NCI-H1436 treated with DMSO at 0.1 percent for 48 hours (cell line): ENCODE measurements at places on chromosomes 12 and 14.

- no peak for DNase-seq
These were observed 148.4 kb upstream of the SYT10 start for GRCh38 chr12:33587784-33588712.

DNA sequence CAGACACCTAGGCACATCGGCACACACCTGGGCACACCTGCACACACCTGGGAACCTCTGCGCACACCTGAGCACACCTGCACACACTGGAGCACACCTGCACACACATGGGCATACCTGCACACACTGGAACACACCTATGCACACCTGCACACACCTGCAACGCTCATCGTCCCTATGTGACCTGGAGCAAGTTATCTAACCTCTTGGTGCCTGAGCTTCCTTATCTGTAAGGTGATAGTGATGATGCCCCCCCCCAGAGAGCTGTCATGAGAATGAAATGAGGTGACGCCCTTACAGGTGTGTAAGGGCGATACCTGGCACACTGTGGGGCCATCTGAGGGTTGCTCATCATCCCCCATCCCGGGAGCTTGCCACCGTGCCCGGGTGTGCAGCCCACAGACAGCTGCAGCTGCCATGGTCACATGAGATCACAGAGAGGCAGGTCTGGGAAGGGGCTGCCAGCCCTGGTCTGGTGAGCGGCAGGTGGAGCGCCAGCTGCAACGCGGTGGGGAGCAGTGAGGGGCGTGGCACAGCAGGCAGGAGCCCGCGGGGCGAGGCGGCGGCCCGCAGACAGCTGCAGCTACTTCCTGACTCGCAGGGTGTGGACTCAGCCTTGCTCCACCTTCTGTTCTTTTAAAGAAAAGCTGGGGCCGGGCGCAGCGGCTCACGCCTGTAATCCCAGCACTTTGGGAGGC, 59.9 kb upstream of the FBRSL1 start:
- DNase-seq = peak; percentile 77

- no peak for DNase-seq
These were observed 13.5 kb downstream of the PTGER2 start for GRCh38 chr14:52327374-52328226.

- no peak for DNase-seq
These were observed 84.3 kb downstream of the CRACR2A start for GRCh38 chr12:3668479-3669165.

- DNase-seq = no peak
These were observed 40.1 kb downstream of the STXBP6 start for GRCh38 chr14:25009891-25010290.

DNA sequence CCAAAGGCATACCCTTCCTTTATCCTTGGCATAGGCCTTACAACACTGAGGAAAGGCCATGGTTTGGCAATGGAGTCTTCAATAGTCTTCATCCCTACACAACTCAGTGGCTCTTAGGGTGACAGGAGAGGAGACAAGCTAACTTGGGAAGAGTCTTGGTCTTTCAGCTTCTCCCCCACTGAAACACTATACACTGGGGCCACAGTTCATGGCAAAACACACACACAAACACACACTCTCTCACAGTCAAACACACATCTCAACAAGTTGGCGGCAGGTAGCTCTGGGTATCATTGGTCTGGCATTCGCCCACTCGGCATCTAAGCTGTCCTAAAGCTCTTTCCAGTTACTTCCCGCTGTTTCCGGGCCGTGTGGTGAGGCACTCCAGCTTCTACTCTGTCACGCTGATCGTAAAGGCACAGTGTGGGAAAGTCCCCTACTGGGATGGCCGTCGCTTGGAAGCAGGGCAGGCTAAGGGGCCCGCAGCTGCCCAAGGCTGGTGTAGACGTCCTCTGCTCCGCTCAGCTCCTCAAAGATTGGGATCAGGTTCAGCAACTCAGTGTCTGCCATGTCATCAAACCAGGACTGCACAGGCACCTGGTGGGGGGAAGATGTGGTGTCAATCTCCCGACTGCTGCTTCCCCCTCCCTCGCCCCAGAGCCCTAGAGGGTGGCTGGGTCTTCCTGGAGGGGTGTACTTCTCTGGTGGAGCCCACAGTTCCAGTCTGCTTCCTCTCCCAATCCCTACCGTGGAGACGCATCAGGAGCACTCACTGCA, 4.8 kb upstream of the AVIL start:
- DNase-seq = no peak

DNA sequence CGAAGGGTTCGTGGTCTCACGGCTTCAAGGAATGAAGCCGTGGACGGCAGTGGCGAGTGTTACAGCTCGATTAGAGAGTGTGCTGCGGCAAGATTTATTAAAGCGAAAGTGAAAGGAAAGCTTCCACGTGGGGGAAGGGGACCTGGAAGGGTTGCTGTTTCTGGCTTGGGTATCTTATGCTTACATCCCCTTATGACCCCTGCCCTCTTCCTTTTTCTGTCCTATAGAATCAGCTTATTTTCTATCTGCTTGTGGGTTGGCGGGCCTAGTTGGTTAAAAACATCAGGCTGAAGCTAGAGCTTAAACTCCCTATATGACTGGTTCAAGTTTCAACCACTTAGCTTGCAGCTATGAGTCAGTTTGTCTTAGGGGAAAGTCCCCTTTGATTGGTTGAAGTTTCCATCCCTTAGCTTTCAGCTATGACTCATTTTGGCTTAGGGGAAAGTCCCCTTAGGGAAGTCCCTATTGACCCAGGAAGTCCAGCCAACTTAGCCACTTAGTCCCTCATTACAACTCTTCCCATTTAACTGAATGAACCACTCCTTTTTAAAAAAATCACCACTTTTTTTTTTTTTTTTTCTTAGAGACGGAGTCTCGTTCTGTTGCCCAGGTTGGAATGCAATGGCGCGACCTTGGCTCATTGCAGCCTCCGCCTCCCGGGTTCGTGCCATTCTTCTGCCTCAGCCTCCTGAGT, 1494.7 kb upstream of the TMEM132C start:
- DNase-seq = no peak

- DNase-seq = no peak
These were observed 13.2 kb downstream of the FOXN4 start for GRCh38 chr12:109295764-109296425.

DNA sequence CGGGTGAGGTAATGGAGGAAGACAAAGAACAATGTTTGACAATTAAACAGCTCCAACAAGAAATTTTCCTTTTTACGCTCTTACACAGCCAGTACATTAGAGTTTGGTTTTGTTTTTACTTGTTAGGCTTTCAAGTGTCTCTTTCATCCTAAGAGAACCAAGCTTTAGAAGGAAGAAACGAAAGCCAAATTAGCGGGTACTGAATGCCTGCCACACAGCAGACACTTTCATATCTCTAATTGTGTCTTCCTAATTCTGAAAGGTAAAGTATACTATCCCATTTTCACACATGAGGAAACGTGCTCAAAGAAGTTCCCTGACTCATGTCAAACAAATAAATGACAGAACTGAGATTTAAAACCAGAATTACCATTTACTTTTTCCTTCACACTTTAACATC, 65.0 kb downstream of the CDK17 start:
- no peak for DNase-seq

DNA sequence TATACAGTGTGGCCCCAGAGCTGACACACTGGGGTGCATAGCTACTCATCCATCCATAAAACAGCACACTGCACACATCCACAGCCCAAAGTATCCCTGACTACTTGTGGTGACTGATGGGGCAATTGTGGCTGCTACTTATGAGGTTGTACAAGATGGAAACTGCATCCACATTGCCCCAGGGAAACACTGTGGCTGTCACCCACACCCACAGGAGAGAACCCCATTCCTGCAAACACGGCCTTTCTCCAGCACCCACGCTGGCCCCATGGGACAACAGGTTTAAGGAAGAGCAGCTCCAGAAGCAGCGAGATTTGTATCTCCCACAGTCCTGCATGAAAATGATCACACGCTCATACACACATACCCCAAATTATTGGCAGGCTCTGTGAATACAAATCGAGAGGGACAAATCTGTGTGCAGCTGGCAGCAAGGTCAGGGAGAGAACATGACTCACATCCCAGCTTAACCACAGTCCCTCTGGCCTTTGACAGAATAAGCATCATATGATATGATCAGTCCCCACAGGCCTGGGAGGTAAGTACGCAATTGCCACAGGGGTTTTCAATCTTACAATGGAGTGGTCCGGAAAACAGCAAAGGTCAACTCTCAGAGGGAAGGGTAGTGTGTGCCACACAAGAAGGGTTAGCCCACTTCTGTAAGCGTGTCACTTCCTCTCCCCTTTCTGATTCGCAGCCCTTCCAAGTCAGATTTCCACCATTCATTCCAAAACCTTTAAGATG, 61.9 kb downstream of the ESR2 start:
- DNase-seq = no peak

GRCh38 chr14:84482256-84483071, 1047.5 kb upstream of the FLRT2 start:
- no peak for DNase-seq

- no peak for DNase-seq
These were observed 65.8 kb downstream of the NUMB start for GRCh38 chr14:73392329-73393257.

- DNase-seq = no peak
These were observed 1005.5 kb downstream of the VRK1 start for GRCh38 chr14:97802430-97803373.

GRCh38 chr12:12315838-12316237, 34.2 kb downstream of the MANSC1 start:
- DNase-seq = no peak

DNA sequence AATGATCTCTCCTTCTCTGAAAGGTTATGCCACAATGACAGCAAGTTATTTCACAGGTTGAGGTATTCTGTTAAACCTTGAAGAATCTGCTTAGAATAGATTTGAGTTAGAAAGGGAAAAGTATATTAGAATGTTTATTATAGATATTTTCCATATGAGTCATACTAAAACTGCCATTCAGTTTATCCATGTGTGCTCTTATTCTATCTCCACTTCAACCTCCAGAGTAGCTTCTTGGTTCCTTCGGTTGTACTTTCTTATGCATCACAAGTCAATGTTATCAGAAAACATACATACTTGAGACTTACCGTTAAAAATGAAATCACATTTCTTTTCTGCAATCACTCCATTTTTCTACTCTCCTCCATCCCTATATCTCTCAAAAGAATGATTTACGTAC, 197.7 kb downstream of the BCAT1 start:
- DNase-seq = no peak

DNA sequence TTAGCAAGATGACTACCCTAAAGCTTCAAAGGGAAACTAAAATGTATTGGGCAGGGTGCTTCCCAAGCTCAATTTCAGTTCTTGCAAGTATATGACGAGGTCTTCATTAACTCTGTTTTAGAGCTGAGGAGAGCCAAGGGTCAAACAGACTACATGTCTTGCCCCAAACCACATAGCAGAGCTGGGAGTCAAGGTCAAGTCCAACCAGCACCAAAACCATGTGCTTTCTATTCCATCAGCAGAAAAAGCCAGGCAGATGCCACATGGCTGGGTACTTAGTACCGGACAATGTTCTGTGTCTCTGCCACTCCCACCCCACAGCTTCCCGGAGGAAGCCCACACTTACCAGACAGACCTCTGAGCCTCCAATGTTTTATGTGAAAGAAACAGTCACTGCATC, 17.6 kb downstream of the NID2 start:
- no peak for DNase-seq

DNA sequence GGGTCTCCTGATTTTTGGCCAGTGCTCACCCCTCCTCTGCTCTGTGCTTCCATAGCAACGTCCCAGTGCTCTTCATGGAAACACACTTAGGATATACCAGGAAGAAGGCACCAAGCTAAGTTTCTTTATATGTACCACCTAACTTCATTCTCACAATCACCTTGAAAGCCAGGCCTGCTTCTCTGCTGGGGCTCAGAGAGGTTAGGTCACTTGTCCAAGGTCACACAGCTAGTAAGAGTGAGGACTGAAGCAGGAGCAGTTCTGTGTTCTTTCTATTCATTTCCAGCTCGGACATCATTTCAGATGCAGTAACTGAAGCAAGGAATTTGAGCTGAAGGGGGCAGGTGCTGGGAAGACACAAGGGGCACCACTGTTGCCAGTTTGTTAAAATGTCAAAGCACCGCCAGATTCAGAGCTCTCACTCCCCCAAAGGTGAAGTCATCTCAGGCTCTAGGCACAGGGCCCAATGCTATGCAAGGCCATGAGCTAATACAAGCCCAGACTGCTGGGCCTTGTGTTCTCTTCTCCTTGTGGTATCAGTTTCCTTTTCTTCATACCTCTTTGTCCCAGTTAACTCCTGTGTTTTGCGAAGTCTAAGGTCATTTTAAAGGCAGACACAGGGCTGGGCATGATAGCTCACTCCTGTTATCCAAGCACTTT, 19.7 kb upstream of the YY1 start:
- no peak for DNase-seq

GRCh38 chr14:68785534-68786490, 7.1 kb downstream of the ZFP36L1 start:
- no peak for DNase-seq

GRCh38 chr12:26370098-26370497, 174.7 kb downstream of the SSPN start:
- DNase-seq = no peak

- no peak for DNase-seq
These were observed 12.7 kb downstream of the ERC1 start for GRCh38 chr12:1003600-1004271.

- no peak for DNase-seq
These were observed 25.3 kb upstream of the SPTLC2 start for GRCh38 chr14:77641534-77642341.

DNA sequence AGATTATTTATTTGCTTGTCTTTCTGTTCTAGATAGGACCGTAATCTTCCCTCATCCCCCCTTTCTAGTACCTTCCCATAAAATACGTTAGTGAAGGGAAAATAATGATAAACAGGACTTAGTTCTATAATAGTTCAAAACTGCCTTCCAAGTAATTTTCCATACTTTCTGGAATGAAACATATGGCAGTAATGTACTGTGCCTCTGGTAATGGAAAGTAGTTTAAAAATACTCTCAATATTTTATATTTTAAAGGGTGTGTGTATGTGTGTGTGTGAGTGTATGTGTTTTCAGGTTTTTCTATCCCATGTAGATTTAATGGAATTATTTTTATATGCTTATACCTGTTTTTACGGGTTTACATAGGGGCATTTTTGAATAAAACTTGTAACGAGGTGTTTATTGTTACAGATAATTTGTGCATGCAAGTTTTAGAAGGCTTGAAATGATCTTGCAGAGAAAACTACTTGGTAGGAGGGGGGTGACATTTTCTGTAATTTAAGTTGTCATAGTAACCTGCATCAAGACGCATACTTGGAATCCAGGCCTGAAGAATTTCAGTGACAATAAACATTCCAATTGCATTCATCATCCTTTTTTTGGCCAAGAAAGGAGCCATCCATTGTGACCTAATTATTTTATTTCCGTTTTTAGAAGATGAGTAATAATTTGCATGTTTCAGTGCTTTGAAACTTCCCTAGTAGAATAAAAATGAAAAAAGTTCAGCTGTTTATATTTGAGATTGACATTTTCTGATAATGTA, 38.9 kb downstream of the RASSF8 start:
- DNase-seq = no peak

- DNase-seq = no peak
These were observed 35.1 kb downstream of the TRPV4 start for GRCh38 chr12:109797905-109798669.

GRCh38 chr12:111129149-111129767, 208.9 kb upstream of the MYL2 start:
- DNase-seq = no peak
